ENCODE measurements at places on chromosomes 3 and 15.

- no peak for DNase-seq
Observed at GRCh38 chr15:45790325-45790943, 155.6 kb downstream of the SQOR start.

GRCh38 chr15:65888981-65889380 is 19.7 kb downstream of the RAB11A start:
- DNase-seq = no peak

DNA sequence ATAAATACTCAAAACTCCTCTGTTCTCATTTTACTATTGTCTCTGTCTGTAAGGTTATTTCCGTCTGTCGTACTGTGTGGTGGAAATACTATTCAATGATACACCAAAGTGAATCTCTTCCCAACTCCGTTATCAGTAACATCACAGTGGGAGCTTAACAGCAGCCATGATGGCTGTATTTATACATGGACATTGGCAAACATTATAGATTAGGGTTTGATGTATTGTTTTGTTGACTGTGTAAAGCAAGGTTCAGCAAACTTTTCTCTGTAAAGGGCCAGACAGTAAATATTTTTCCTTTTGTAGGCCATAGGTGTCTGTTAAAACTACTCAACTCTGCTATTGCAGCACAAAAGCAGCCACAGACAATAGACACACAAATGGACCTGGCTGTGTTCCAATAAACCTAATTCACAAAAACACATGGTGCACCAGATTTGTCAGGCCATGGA is 23.2 kb downstream of the LIPC start:
- DNase-seq = no peak

GRCh38 chr15:100592898-100593297 is 9.1 kb downstream of the LINS1 start:
- no peak for DNase-seq

DNA sequence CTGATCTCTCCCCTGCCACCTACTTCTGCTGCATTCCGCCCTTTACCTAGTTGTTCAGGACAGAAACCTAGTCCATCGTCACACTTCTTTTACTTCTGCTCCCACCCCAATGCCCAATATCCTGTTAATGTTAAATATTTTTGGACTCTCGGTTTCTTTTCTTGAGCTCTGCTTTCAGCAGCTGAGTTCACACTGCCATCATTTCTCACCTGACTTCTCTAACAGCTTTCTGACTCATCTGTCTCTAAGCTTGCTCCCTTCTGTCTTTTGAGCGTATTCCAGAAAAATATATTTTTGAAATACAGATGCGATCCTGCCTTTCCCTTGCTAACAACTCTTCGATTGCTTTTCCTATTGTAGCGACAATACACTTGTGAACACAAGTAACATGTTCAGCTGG is 183.4 kb downstream of the KLHL25 start:
- no peak for DNase-seq

GRCh38 chr3:170727754-170728153 is 141.9 kb upstream of the SLC7A14 start:
- DNase-seq = no peak

DNA sequence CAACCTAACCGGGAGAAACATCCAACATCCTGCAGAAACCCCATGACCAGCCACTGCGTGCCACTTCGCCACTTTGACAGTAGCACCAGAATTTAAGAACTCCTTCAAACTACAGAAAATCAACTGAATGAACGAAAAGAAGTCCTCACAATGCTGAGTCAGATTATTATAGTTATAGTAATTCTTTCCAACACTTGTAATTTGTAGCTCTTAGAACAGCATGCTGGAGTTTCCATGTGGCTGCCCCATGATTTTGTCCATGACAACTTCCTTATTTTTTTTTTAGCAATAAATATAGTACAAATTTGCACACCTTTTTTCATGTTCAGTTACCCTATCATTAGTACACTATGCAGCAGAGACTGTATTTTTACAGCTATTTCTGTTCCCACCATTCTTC is 26.1 kb upstream of the SSR3 start:
- no peak for DNase-seq

DNA sequence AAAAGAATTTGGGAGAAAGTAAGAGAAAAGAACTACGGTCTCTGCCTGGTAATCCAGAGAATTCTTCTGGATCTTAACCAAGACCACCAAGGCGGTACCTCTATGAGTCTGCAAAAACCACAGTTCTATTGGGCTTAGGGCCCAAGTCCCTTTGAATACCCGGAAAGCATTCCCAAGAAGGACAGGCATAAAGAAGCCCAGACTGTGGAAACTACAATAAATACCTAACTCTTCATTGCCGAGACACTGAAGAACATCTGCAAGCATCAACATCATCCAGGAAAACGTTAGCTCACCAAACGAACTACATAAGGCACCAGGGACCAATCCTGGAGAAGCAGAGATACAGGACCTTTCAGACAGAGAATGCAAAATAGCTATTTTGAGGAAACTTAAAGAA is 162.3 kb upstream of the TMC3 start:
- no peak for DNase-seq

DNA sequence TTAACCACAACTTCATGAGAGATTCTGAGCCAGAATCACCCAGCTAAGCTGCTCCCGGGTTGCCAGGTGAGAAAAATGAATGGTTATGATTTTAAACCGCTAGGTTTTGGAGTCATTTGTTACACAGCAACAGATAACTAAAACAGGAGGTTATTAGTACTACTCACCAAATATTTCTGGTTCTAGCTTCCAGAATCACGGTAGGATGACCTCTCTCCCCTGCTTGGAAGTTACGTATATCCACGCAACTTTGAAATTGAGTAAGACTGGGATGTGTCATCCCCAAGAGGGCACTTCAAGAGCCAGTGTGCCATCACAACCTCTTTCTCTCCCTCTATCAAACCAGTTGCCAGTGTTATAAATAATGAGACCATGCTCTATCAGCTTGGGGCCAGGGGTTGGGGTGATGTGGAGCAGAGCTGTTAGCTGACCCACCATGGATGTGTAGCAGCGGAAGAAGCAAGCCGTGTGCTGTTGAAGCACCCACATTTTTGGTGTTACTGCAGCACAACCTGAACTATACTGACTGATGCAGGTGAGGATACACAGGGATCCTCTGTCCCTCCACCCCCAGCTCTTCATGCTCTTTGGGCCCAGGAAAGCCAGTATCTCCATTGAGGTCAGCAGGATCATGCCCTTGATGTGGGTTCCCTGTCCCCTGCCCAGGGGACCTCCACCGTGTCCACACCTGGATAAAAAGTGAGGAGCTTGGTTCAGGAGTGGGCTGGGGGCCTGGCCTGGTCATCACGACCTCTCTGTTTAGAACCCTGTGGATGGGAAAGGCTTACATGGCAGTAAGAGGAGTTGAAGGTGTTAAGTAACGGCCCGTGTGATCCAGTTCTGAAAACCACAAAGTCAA is 19.4 kb upstream of the ALDH1A3 start:
- no peak for DNase-seq

- no peak for DNase-seq
Observed at GRCh38 chr3:106282943-106283342, 414.1 kb upstream of the CBLB start.
